ENCODE measurements at places on chromosomes 4 and X.

DNA sequence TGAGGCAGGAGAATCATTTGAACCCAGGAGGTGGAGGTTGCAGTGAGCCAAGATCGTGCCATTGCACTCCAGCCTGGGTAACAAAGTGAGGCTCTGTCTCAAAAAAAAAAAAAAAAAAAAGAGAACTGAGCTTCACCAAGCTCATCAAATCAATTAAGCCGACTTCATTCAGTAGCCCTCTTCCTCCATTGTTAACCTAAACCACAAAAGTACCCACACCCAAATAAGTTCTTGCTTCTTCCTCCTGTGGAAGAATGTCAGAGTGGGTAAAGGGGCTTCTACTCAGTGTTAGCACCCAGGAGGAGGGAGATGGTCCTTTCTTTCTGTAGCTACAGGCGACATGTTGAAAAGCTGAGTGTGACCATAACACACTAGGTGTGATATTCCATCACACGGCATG is 58.6 kb upstream of the CHRNA9 start:
- no peak for DNase-seq

DNA sequence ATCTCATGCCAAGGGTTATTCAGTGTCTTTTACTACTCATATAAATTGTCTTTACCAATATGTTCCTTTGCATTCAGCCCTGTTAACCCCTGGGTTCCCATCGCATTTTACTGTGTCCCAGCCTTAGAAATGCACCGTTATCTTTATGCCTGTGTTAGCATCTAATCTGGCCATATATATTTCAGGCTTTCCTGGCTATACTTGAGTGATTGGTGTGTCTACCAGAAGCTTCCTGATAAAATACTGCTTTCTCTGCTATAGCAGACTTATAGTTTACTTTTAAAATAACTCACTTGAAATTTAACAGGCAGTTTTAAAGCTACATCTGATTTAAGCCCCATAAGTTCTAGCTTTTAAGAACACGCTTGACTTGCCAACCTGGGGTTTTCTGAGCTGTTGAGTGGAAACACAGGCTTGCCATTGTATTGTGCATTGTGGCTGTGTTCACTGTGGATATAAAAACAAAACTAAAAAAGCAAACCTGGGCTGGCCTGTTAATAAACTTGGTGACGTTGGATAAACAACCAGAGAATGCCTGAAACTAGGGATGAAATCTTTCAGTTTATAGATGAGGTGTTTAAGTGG is 185.3 kb upstream of the TAPT1 start:
- no peak for DNase-seq

DNA sequence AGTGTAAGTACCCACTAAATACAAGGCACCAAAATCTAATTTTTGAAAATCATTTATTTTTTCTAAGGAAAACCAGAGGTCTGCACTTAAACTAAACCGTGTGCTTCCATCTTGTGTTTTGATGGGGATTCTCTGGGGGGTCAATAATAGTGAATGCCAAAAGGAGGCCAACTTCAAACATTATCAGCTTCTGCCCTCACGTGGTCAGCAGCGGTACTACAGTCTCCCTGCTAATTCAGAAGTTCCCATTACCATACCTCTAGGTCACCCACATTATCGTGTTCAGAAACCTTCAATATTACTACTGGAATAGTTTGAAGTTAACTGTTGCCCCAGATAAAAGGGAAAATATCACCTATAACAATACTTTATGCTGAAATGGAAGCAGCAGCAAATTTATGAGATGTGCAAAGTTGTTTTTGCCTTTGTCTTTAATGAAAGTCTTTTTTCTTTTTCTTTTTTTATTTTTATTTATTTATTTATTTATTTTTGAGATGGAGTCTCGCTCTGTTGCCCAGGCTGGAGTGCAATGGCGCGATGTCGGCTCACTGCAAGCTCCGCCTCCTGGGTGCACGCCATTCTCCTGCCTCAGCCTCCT is 17.3 kb downstream of the CTPS2 start:
- DNase-seq: peak; percentile 12

- no peak for DNase-seq
Measured at GRCh38 chr4:11488657-11489452, 60.2 kb upstream of the HS3ST1 start.

- DNase-seq: no peak
Measured at GRCh38 chrX:21153033-21153432, 221.2 kb upstream of the CNKSR2 start.

GRCh38 chr4:125507141-125507540 is 192.4 kb downstream of the FAT4 start:
- DNase-seq: no peak

- no peak for DNase-seq
Measured at GRCh38 chrX:28889591-28890090, 302.4 kb downstream of the IL1RAPL1 start.

GRCh38 chr4:101948055-101948454 is 157.5 kb downstream of the BANK1 start:
- no peak for DNase-seq

GRCh38 chrX:110669572-110669971 is 126.0 kb downstream of the CHRDL1 start:
- no peak for DNase-seq

DNA sequence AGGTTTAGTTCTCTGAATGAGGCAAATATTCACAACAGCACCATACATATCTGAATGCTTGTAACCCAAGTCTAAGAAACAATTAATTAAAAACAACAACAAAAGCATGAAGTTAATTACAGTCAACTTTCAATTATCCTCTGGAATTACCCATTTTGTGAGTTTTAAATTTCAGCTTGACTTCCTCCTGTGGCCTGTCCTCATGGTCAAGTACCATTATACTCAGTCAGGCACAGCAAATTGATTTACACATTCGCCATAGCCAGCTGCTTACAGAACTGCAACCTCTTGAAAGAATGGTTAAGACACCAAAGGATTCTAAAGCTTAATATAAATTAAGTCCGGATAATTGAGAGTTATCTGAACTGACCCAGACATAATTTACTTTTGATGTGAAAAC is 306.5 kb downstream of the CAMK2D start:
- DNase-seq: no peak

GRCh38 chrX:65035446-65035770 is 59.2 kb upstream of the ZC4H2 start:
- no peak for DNase-seq

- no peak for DNase-seq
Measured at GRCh38 chr4:1347410-1347864, 429 bp downstream of the UVSSA start.

- DNase-seq: no peak
Measured at GRCh38 chrX:12979616-12980015, 4.7 kb downstream of the TMSB4X start.

- DNase-seq: peak; percentile 98
Measured at GRCh38 chr4:145075742-145076468, 22.1 kb downstream of the ANAPC10 start.

- no peak for DNase-seq
Measured at GRCh38 chr4:6273661-6273990, 4.0 kb downstream of the WFS1 start.

DNA sequence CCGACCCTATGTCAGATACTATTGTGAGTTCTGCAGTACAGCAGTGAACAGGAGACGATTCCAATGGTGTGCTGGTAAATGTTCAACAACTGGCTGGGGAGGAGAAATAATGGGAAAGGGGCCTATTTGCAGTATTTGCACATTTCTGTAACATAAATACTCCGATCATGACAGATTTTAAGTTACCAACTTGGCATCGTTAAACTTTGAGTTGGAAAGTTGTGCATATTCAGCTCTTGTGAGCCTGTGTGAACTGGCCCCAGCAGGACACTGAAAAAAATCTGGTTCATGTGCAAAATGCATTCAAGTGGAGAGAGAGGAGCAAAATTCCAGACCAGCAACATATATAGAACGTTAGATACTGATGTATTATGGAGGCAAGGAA is 175.0 kb downstream of the MAPK10 start:
- no peak for DNase-seq

- no peak for DNase-seq
Measured at GRCh38 chrX:15546745-15547144, 46.1 kb downstream of the BMX start.

GRCh38 chrX:53511322-53511721 is 77.2 kb upstream of the HSD17B10 start:
- DNase-seq: no peak

- DNase-seq: no peak
Measured at GRCh38 chrX:34371754-34372153, 239.6 kb upstream of the FAM47A start.

DNA sequence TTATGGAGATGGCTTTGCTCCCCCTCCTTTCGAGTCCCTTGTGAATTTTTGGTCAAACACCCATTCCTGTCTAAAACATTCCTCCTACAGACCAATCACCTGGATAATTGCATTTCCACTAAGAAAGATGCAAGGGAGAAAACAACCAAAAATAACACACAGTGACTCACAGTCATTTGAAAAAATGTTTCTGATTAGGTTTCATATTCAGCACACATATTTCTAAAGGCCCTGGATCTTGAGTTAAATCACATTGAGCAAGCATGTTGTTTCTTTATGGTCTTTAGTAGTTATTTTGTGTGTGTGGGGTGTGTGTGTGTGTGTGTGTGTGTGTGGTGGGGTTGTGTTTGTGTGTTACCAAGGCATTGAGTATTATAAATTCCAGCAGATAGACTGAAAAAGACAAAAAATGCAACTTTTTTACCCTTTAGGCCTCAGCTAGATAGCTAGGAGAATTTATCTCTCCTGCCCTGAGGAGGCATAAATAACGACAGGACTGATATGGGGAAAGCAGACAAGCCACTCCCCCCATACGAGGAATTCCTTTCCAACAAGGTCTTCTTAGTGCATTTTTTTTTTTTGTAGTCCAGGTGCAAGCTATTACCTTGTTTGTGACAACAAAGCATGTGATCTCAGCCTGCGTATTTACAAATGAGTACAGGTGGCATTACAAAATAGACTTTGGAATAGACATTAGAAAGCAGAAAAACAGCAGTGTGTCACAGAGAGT is 265.4 kb upstream of the ADGRL3 start:
- DNase-seq: no peak

DNA sequence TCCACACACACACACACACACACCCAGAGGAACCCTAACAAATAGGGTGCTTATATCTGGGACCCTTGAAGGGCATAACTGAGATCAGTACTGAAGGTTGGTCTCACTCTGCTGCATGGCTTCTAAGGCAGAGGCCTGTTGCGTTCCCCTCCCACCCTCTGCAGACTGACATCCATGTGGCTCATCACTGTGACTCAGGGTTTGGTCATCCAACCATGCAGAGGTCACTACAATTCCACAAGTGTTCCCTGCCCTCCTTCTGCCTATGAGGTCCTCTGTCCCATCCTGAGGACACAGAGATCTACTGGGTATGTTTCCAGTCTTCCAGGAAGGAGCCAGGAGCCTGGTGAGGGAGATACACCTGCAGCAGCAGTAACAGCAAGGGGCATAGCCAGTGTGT is 55.8 kb downstream of the XAGE2 start:
- no peak for DNase-seq

- no peak for DNase-seq
Measured at GRCh38 chr4:174340714-174341113, 57.0 kb downstream of the CEP44 start.

GRCh38 chr4:1869530-1870327 is 1.5 kb upstream of the NSD2 start:
- no peak for DNase-seq
